ENCODE measurements at places on chromosomes 3 and 15.

DNA sequence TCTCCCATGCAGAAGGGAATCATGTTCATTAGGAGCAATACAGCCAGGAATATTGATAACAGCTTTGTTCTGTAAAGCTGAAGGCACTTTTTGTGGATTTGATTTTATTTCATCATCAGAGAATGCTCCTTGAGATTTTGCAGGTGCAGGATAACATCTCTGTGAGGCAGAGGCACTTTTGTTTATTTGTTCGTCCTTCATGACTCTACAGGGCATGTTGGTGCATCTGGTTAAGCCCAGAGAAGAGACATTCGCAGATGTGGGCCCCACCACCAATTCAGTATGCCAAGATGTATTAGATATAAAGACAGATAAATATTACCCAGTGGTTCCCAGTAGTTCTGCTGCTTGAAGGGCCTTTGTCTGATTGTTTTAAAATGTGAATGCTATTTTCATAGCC is 368.1 kb upstream of the SEMA6D start:
- no peak for DNase-seq

- no peak for DNase-seq
These were observed 59.3 kb upstream of the CFAP161 start for GRCh38 chr15:81074773-81075172.

DNA sequence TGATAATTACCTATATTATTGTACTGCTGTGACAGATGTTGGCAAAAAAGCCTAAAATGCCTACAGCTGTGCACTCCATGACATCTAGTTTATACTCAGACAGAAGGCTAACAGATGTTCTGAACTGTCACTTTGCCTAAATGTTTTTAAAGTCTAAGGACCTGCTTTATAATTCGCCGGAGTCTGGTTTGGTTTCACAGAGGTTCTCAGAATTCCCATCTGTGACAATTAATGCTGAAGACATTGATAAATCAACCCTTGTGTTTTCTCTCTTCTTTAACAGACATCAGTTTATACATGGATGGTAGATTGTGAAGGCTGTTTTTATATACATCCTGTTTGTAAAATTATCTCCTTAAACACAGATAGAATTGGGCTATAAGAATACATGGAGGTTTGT is 19.8 kb upstream of the SOX2 start:
- no peak for DNase-seq

GRCh38 chr15:99506399-99506798 is 59.4 kb upstream of the MEF2A start:
- no peak for DNase-seq

- no peak for DNase-seq
These were observed 183.7 kb downstream of the TLE3 start for GRCh38 chr15:69914040-69914439.
